ENCODE measurements at places on chromosomes 7 and 10. TPM values are rescaled to one million over a fixed set of nuclear protein-coding genes. Genes with fewer than 3 reads are reported as not detected.

MCM10 gene
- 10.5 TPM for total RNA-seq

FFAR4 gene
- not detected for total RNA-seq

OPN4 gene
- total RNA-seq, result not detected

MACROH2A2 gene
- total RNA-seq, result 30.7 TPM

LAMB1 gene
- total RNA-seq, result 712 TPM

CALHM1 gene
- total RNA-seq, result not detected

GPR26 gene
- total RNA-seq, result not detected

CTTNBP2 gene
- 7.6 TPM for total RNA-seq

PODXL gene
- 1.1 TPM for total RNA-seq
